Activated CD4-positive, alpha-beta T cell treated with anti-CD3 and anti-CD28 coated beads, Interleukin-2, Interleukin-4, amounts not matched to agents 100 ng/mL and 50 ng/mL, durations not matched to agents 16 hours and 8 hours (primary cell): ENCODE measurements at places on chromosomes 6 and 20.

- DNase-seq, result no peak
These were observed 654.0 kb downstream of the COL12A1 start for GRCh38 chr6:74551896-74552295.

DNA sequence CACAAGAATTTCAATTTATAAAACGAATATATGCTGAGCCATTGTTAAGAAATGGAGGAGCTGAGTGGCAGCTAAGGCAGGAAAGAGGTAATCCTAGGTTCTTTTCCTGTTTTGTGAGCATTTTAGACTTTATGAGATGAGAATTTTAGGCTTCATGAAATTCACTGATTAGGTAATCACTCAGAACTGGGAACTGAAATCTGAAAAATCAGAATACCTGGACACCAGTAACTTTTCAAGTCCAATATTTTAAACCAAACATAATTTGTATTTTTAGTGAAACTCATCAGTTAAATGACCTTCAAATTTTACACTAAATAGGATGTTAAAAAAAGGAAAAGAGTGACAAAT, 389.9 kb downstream of the HTR1B start:
- no peak for DNase-seq

- no peak for DNase-seq
These were observed 69.3 kb downstream of the CLIC5 start for GRCh38 chr6:45946352-45946751.

- no peak for DNase-seq
These were observed 160.6 kb downstream of the JARID2 start for GRCh38 chr6:15406452-15406851.

GRCh38 chr20:22619272-22619671, 34.9 kb upstream of the FOXA2 start:
- DNase-seq, result no peak

GRCh38 chr6:169096388-169096787, 157.3 kb downstream of the THBS2 start:
- no peak for DNase-seq

DNA sequence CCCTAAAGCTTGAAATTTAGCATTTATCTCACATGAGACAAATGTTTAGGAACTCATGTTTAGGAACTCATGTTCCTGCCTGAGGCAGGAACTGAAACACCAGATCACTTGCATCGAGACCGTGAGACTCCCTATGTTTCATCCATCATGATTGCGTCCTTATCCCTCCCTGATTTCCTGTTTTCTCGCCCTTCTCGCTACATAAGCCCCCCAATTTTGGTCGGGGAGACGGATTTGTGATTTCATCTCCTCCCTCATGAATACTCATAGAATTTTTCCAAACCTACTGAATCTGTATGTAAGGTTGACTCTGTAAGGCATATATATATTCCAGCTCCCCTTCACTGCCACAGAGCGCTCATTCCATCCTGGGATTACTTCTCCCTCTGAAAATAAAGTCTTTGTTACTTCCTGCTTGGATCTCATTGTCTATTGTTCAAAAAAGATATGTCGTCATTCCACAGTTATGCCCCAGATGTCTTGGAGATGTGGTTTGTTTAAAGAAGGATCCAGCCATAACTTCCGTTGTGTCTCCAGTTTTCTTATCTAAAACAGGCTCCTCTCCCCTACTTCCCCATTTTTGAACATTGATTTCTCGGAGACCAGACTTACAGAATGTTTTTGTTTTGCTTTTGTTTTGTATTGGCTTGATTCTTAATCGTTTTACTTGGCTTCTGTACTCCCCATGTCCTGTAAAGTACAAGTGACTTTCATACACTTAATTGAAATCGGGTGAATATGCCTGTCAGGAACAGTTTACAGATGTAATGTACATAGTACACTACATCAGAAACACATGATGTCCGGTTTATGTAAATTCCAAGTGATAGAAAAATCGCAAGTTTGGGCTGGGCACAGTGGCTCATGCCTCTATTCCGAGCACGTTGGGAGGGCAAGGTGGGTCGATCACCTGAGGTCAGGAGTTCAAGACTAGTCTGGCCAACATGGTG, 118.7 kb downstream of the HFE start:
- peak; percentile 30 for DNase-seq

GRCh38 chr6:168370310-168370991, 50.9 kb upstream of the DACT2 start:
- peak; percentile 56 for DNase-seq

GRCh38 chr20:53706466-53707370, 113.1 kb upstream of the ZNF217 start:
- DNase-seq, result peak; percentile 52

- DNase-seq, result peak; percentile 49
These were observed 9.1 kb upstream of the MAPK13 start for GRCh38 chr6:36120979-36121786.

- DNase-seq, result no peak
These were observed 211.4 kb downstream of the FOXC1 start for GRCh38 chr6:1821164-1821512.

GRCh38 chr6:111781041-111781708, 92.1 kb downstream of the FYN start:
- no peak for DNase-seq

DNA sequence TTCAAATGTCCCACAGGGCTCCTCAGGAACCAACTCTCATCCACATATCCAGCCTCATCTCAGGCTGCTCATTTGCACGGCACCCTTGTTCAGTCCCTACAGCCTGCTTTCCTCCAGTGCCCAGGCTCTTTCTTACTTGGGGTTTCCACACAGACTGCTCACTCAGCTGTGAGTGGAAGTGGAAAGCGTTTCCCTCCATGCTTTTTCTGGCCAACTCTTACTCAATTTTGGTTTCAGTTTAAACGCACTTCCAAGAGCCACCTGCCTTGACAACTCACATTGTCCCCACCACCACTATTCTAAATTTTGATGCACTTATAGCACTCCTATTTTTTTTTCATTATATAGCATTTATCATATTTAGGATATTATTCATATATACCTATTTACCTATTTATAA, 367.1 kb downstream of the PKHD1 start:
- no peak for DNase-seq

GRCh38 chr6:148835920-148836441, 89.2 kb downstream of the UST start:
- peak; percentile 73 for DNase-seq

- peak; percentile 39 for DNase-seq
These were observed 646.3 kb downstream of the UTRN start for GRCh38 chr6:144931172-144932035.

DNA sequence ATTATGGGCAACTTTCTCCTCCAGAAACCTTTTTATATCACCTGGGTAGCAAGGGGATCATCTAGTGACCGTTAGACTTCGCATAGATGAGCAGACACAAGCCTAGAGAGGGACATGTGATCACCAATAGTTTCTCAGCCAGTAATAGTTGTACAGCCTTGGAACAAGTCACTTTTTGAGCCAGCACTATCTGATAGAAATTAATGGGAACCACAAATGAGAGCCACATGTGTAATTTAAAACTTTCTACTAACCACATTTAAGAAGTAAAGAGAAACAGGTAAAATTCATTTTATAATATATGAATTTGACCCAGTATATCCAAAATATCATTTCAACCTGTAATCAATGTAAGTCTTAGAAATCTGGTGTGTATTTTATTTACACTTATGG, 592 bp upstream of the CTNNBL1 start:
- DNase-seq, result no peak

GRCh38 chr20:18543932-18544331, 23.3 kb upstream of the SMIM26 start:
- no peak for DNase-seq

- no peak for DNase-seq
These were observed 461.2 kb downstream of the EPM2A start for GRCh38 chr6:145274083-145274482.

DNA sequence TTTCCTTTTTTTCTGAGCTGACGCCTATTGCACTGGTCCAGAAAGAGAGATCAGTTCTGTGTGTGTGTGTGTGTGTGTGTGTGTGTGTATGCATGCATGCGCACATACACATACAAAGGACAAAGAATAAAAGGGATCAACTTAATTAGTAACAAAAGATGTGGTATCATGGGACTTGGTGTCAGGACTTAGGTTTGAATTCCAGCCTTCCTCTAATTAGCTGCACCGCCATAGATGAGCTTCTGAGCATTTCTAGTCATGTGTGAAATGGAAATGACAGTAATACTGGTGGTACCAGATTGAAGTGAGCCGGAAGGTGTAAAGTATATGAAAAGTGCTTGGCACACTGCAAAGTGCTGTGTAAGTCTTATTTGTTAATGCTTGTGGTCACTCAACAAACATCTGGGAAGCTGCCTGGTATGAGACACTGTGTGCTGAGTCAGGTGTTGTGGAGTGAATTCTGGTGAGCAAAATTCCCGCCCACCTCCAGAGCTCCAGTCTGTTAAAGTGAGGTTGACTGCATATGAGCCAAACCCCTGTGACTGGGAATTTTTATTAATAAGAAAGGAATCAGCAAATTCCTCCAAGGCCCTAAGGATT, 12.4 kb downstream of the DAAM2 start:
- no peak for DNase-seq

DNA sequence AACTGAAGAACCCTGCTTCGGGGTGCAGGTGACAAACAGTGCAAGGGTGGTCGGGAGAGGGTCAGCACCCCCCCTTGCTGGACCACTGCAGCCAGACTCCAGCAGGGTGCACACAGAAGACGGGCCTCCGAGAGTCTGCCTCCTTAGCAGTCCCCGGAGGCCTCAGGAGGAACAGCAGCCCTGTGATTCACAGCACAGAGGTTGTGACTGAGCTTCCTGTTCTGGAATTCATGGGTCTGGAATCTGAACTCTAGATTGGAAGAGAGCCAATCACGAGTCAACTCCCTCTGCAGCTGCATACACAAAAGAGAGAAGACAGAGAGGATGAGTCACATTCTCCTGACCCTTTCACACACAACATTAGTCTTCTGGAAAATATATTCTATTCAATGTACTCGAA, 249.0 kb upstream of the OPRM1 start:
- no peak for DNase-seq

GRCh38 chr20:7358670-7359069, 581.6 kb downstream of the HAO1 start:
- DNase-seq, result no peak

DNA sequence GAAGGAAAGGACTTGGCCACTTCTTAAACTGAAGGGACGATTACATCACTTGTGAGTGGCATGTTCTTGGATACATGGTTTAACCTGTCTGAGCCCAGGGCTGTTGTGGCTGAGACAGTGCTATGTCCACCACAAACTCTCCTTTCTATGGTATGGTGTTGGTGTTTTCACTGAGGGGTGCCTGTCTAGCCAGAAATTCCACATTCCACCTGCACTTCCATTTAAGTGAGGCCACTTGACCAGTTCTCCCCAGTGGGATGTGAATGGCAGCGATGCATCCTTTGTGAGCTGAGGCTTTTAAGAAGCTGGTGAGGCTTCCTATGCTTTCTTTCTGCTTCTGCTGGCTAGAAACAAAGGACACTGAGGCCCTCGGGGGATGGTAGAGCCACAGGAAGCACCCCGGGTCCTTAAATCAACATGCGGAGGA, 151.4 kb upstream of the CHD6 start:
- DNase-seq, result no peak

DNA sequence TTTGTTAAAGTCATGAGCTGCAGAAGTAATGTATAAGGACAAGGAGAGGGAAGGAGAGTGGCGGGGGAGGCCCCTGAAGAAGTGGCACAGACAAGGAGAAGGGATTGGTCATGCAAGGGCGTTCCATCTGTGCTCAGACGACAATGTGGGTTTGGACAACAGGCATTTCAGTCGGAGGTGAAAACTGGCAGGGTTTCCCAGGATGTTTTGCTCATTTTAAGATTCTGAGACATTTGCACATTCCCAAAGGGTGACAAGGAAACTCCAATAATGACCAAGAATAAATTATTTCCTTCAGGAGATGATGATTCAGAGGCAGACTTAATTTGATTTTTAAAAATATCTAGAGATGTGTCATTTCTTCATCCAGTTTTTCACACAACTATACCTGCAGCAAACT, 181.8 kb downstream of the HIVEP2 start:
- DNase-seq, result no peak
